Urinary bladder (tissue), 4 donors: ENCODE measurements at places on chromosomes 12 and 14. TPM values are rescaled to one million over a fixed set of nuclear protein-coding genes. Genes with fewer than 3 reads are reported as not detected.

P2RX7 gene
- total RNA-seq: 4.0 TPM

SYNDIG1L gene
- not detected for total RNA-seq

GRCh38 chr14:64801800-64802199 lies 77.9 kb downstream of the SPTB start:
- no peak for DNase-seq

GRCh38 chr14:21414137-21414631 lies 30.4 kb upstream of the SUPT16H start:
- DNase-seq: no peak

- DNase-seq: no peak
Measured at GRCh38 chr14:105979446-105979845, 453.1 kb downstream of the TMEM121 start.

- DNase-seq: no peak
Measured at GRCh38 chr14:33754261-33754660, 196.6 kb downstream of the EGLN3 start.

DNA sequence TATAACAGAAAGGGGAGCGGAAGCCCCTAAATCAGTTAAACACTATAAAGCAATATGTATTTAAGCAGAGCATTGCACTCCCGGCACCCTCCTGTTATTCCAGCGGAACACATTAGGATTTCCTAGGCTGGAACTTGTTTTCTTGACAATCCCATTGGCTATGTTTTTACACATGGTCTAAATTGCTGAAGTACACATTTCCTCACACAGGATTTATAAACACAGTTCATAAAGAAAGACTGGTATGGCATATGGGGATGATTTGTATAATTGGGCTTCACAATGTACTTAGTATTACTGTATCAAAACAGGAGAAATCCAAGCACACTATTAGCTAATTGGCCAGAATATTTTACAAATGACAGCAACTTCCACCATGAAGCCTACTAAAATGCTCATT lies 23.3 kb downstream of the PAX9 start:
- no peak for DNase-seq

LGR5 gene
- 2.0 TPM for total RNA-seq

ATP5F1B gene
- 175 TPM for total RNA-seq

DNA sequence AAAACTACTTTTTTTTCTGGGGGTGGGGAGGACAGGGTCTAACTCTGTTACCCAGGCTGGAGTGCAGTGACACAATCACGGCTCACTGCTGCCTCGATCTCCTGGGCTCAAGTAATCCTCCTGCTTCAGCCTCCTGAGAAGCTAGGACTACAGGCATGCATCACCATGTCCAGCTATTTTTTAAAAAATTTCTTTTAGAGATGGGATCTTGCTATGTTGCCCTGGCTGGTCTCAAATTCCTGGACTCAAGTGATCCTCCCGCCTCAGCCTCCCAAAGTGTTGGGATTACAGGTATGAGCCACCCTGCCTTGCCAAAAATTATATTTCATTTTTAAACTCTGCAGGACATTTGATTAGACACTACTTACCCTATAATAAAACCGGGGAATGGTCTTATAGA lies 5.5 kb downstream of the PPP2R3C start:
- DNase-seq: no peak

- DNase-seq: no peak
Measured at GRCh38 chr14:26554069-26554772, 43.6 kb downstream of the NOVA1 start.

GRCh38 chr12:117453961-117454360 lies 92.5 kb upstream of the NOS1 start:
- no peak for DNase-seq

MAP3K9 gene
- total RNA-seq: 2.7 TPM

- DNase-seq: no peak
Measured at GRCh38 chr12:122366685-122367475, 55.6 kb downstream of the CLIP1 start.

DNA sequence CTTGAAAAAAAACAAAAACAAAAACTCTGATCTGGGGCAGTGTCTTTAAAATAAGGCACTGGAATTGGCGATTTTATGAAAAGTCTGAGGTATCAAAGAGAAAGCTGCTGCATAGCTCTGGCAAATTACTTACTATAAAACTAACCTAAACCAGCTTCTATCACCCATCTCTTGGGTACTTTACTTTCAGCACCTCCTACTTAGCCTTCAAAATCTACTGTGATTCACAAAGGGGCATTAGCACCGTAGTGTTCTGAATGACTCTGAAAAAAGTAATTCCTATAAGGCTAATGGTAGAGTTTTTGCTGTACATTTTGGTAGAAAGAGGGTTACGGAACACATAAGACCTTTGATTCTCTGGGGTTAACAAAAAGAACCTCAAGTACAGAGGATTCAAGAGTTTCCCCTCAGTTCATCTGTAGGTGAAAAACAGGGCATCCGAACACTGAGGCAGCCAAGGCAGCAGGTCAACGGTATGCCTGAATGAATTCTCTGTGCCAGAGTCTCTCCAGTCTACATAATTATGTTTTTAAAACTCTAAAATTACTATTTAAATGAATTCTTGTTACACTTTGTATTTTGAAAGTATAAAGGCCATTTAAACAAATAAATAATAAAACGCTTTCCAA lies 101.5 kb downstream of the ELK3 start:
- DNase-seq: no peak

HEBP1 gene
- total RNA-seq: 22.0 TPM

- DNase-seq: no peak
Measured at GRCh38 chr14:26008290-26008689, 589.5 kb downstream of the NOVA1 start.

IFNG-AS1 gene
- total RNA-seq: 0.32 TPM

DNAI7 gene
- total RNA-seq: 1.9 TPM

PDZRN4 gene
- 11.5 TPM for total RNA-seq

DNA sequence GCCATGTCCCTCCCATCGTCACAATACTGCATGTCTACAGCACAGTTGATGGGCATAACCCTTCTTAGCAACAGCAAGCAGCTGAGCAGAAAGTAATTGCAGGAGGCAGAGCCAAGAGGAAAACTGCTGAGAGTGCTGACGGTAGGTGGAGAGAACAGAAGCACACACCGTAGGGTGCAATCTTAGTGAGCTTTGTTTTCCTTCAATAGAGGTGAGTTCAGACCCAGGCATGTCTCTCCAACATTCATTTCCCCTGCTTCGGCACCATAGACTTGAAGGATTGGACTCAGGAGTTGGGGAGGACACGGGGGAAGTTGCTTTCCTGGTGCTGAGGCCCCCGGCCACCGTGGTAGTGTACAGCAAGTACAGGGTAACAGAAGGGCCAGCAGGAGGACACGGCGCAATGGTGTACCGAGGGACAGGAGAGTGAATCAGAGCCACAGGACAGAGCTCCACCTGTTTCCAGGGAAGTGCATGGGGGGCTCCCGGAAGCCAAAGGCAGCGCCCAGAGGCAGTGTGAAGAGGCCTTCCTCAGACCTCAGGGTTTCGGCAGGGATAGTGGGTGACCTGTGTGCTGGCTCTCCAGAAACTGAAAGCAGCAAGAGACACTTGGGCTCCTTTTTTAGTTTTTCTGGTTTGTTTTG lies 36.3 kb upstream of the SINHCAF start:
- no peak for DNase-seq

DNA sequence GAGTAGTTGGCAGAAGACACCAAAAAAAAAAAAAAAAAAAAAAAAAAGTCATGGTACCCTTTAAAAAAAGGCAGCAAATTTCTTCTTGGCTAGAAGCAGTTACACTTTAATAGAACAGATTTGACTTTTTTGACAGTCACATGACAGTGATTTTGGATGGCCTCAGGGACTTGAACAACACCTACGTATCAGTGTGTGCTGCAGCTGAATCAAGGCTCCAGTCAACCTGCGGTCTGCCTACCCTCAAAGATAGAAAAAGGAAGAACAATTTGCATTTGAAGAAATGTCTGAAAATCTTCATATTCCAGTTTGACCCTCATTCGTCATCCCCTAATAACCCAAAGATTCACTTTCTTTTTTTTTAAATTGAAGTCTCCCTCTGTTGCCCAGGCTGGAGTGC lies 53.9 kb downstream of the MDM2 start:
- no peak for DNase-seq
